ENCODE measurements at places on chromosomes 11 and 22.

- DNase-seq, result no peak
Measured at GRCh38 chr11:124313849-124314248, at the start of gene OR8D1. Gene OR8D1 (minus strand): TSS chr11:124313949. CDS start chr11:124310766, 3,183 bp downstream.

GRCh38 chr11:12150831-12151382, 40.5 kb downstream of the MICAL2 start:
- DNase-seq, result no peak

DNA sequence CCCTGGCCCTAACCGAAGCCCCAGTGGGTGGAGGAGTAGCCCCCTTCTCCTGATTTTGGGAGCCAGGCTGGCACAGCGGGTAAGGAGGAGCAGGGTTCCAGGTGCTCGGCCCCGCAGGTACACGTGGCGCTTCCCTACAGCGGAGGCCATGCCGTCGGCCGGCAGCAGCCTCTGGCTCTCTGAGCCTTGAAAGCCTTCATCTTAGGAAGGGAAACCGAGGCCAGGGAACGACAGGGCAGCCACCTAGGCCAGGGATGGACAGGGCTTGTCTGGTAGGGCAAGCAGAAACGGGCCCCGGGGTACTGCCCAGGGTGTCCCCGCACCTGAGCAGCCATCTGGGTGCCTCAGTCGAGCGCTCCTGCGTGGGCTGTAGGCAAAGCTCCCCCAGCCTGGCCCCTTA, 28.7 kb downstream of the MOB2 start:
- DNase-seq, result no peak

- DNase-seq, result no peak
Measured at GRCh38 chr22:42033263-42034181, 34.9 kb downstream of the WBP2NL start.
